ENCODE measurements at places on chromosomes 7 and 10.

DNA sequence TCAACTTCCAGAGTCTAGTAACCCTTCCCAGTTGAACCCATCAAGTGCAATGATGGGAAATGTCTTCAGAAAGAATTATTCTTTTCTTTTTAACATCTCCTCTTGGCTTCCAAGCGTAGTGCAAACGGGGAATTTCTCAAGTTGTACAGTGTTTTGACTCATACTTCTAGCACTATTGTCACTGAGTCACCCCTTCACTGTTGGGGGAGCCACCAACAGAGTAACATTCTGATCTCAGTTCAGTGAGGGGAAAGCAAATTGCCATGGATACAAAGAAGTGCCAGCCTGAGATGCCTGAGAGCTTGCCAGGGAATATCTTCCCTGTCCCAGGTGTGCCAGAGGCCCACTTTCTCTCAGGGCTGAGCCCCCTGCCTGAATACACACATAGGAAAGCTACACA is 31.0 kb downstream of the CYP3A5 start:
- DNase-seq = no peak

- no peak for DNase-seq
Measured at GRCh38 chr7:94029976-94030375, 25.8 kb upstream of the BET1 start.

GRCh38 chr10:28291881-28292297 is 11.0 kb downstream of the MPP7 start:
- peak; percentile 69 for DNase-seq

- no peak for DNase-seq
Measured at GRCh38 chr7:128920913-128921582, 10.5 kb upstream of the KCP start.

DNA sequence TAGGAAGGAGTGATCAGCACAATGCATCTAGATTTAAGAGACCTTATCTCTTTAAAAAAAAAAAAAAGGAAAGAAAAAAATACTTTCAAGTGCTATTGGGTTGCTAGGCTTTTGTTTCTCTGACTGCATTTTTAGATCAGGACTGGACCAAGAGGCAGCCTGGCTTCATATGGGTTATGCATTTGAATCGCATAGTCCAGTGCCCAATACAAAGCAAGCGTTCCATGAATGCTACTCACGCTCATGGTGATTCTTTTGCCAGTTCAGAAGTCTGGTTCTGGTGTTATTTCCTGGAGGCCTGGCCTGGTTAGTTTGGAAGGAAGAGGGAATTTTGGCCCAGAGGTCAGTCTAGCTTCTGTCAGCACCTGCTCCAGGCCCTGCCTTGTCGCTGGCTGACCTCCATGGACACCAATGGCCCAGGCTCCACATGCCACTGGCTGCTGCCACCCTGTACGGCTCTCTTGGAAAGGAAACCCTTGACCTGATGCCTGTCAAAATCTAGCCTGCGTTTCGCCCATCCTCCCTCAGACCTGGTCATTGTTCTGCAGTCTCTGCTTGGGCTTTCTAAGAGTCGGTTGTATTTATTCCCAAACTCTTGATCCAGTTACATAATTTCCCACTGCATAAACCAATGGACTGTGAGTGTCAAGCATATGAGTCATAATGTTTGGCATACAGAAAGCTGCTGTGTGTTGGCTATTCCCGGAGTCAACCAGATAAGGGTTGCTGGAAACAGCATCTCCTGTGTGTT is 74.3 kb upstream of the MKX start:
- DNase-seq = no peak

DNA sequence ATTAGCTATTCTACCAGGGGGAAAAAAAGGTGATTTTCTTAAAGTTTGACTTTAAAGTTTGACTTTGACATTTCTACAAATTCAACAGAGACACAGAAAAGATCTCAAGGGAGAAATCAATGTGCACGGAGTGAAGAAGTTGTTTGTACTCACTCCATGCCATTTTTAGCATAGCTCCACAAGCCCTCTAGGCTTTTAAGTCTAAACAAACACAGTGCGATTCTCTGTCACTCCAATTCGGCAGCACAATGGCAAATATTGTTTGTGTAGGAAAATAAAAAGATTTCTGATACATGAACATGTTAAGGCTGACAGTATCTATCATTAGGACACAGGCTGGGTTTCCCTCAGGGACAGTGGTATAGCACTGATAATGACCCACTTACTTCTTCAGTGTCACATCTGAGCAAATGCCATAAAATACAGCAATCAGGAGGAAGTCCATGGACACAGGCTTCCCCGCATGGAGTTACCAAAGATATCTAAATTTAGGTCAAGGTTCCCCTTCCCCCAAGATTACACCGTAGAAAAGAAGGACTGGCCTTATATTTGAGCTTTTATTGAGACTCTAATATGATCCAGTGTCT is 28.0 kb downstream of the GSAP start:
- DNase-seq = no peak

- DNase-seq = no peak
Measured at GRCh38 chr10:70135046-70135445, 2.4 kb upstream of the AIFM2 start.

GRCh38 chr10:13851906-13852305 is 265.1 kb downstream of the PRPF18 start:
- DNase-seq = no peak

DNA sequence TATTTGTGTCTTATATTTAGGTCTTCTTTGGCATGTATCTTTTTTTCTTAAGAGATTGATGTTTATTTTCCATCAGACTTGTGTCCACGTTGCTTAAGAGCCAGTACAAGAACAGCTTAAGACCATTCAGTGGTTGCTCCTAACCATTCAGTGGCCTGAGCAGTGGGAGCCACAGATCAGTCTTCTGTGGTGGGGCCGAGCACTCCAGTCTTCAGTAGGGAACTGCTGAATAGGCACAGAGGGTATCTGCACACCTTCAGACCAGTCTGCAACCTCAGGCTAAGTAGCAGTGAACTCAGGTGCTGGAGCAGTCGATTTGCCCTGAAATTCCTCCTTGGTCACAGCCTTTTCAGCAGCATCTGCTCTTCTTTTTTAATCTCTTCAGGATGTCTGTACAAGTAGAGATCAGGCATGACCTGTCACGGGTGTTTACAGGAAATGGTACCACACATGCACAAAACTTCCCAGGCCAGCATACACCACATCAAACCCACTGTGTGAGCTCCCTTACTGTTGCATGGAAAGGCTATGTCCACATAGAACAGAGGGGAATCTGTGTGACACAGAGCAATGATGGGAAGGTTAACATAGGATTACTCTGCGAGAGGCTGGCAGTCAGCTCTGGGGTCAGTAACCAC is 51.5 kb downstream of the FAM107B start:
- DNase-seq = peak; percentile 9

DNA sequence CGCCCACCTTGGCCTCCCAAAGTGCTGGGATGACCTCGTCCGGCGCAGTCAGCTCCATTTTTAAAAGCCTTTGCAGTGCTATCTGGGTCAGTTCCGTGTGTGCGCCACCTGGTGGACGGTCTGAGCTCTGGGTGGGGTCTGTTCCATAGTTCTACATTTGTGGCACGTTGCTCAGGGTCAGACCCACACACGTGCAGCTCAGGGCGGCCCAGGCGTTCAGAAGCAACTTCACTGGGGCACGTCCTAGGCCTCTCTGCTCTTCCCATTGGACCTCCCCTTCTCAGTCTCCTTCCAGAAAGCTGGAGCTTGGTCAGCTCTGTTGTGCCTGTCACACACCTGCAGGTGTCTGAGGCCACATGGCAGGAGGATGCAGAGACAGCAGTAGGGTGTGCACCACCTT is 137.9 kb downstream of the DNAJB6 start:
- DNase-seq = peak; percentile 12

- no peak for DNase-seq
Measured at GRCh38 chr7:143373255-143373794, 7.8 kb upstream of the ZYX start.

DNA sequence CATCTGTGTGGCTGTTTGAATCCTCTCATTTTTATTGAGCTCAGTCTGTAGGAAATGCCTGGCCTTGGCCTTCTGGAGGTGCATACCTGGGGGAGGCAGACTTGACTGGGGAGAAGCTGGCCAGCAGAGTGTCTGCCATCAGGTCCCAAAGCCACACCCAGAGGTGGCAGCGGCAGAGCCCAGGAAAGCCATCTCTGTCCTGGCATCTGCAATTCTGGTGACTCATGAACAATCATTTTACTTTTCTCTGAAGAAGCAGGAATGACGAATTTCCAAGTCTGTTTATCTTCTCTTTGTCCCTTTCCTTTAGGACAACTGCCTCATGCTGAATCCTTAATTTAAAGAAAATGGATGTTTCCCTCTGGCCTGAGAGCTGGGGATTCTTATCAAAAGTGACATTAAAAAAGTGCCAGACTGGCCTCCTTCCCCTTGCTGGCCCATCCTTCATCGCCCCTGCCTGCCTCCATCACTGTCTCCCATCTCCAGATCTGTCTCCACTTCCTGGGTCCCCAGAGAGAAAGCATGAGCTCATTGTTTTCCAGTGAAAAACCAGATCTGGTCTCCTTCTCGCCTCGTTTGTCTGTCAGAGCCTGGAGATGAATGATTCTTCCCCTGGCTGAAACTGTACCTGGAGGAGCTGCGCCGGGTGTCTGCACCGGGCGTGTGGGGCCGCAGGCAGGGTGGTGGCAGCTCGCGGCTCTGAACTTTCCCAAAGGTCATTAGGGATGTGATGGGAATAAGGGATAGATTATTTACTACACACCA is 124.5 kb downstream of the TMEM178B start:
- DNase-seq = no peak

DNA sequence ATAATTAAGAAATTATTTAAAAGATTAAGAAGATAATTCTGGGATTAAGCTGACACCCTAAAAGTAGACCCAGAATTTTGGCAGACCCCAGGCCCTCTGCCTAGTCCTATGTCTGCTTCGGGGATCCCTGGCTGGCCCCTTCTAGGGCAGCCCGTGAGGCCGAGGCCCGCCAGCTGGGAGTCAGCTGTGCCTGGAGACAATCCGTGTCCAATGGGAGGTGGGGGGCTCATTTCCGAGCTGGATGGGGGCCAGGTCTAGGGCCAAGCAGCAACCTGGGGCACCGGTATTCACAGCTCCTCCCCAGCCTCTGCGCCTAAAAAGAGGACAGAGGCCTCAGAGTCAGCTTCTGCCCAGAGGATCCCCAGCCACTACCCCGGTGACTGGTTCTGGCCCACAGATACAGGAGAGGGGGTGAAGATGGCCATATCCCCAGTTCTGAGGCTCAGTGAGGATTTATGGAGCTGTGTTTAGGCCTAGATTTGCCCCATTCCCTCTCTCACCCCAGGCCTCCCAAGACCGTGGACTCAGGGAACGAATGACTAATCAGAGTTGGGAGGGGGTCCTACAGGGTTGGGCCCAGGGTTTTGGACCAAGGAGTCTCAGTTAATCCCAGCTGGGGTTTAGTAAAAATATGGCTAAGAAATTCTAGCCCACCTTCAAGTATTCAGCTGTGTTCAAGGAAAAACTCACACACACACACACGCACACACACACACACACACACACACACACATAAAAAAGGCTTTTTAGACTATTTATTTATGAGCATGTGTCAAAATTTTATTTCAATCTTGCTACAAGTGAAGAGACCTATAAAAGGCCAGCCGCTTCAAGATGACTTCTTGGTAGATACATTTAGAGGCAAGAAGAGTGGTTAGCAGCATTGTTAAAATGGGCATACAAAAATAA is 37.4 kb upstream of the LBX1 start:
- DNase-seq = no peak

DNA sequence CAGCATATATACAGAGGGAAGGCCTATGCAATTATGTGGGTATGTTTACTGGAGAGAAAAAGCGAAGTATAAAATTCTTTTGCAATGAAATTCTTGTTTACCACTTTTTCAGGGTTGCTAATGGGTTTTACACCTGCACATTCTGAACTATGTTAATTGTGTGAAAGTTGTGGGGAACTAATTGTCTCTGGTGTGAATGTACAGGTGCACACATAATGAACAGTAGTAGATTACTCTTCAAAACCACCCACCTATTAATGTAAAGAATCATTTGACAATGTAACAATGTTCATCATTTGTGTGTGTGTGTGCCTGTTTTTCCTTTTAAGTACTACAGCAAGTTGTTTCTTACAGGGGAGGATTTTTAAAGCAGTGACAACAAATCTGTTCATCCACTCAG is 80.0 kb upstream of the FEZF1 start:
- no peak for DNase-seq

DNA sequence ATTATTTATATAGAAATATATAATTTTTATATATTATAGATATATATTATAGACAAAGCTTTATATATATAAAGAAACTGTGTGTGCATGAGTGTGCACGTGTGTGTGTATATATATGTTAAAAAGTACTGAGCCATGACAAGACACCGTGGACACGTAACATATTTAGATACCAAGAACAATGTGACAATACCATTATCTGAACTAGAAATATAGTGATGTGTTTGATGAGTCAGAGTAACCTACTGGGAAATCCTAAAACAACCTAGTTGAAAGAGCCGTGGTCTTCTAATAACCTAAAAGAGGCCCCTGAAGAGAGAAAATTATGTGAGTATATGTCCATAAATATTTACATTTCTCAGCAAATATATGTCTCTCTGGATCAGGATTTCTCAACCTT is 50.7 kb upstream of the ITGB8 start:
- DNase-seq = no peak

GRCh38 chr7:66583490-66584110 is 45.1 kb upstream of the KCTD7 start:
- DNase-seq = no peak

- no peak for DNase-seq
Measured at GRCh38 chr7:55690-56248, 136.6 kb upstream of the FAM20C start.

DNA sequence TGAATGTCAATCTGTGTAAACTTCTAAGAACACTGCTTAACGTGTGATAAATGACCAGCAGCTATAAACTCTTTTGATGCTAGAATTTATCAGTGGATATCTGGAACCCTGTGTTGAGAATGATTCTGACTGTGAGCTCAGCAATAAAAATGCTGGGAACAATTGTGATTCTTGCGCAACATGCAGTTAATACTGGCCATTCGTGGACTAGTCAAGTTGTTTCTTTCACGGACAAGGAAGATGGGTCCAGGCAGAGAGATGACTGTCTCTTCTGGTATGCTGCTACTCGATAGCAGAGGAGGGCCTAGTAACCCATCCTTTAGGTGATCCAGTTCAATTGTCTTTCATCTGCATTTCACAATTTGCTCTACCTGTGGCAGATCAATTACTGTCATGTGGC is 394.8 kb upstream of the IGFBP3 start:
- DNase-seq = no peak

GRCh38 chr10:122338609-122339441 is 35.7 kb upstream of the PLEKHA1 start:
- DNase-seq = no peak

DNA sequence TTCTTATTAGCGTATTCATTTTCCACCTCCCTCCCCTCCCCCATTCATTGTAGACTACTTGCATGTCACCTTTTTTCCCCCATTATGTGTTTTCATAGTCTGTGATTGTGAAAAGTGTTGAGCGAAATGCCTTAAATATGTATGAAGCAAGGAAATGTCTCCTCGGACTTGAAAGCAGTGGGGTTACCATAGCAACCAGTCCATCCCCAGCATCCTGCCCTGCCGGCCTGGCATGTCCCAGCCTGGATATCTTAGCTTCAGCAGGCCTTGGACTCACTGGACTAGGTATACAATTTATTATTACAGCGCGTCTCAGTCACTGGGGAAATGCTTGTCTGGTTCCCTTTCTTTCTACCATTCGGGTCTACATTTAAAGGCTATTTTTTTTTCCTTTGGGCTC is 283.6 kb downstream of the BICC1 start:
- DNase-seq = no peak

GRCh38 chr10:36764823-36765222 is 360.6 kb upstream of the ANKRD30A start:
- DNase-seq = no peak
